Fibroblast of skin of right biceps (primary cell): ENCODE measurements at places on chromosomes 2 and 18.

- DNase-seq = no peak
Measured at GRCh38 chr2:230944757-230945372, 19.8 kb upstream of the GPR55 start.

DNA sequence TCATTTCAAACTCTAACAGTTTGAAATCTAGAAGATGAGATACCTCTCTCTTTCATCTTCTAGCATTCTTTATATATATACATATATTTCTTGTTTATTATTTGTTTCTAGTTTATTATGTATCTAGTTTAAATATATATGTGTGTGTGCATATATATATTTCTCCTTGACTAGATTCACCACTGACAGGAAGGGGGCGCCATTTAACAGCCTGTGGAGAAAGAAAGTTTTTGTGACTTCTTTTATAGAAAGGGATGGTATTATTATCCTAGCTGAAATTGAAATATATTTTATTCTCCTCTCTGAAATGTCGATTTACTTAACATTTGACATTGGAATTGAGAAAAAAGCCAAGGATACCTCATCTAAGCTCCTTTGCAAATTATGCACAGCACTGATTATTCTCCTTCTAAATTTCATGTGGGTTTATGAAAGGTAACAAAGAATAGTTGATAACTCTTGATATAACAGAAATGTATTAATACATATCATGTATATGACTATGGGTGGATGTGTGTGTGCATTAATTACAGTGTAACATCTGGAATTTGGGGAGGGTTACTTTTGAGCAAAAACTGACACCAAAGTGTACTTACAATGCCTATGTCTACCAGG is 160.7 kb upstream of the NT5C1B start:
- peak; percentile 69 for DNase-seq

DNA sequence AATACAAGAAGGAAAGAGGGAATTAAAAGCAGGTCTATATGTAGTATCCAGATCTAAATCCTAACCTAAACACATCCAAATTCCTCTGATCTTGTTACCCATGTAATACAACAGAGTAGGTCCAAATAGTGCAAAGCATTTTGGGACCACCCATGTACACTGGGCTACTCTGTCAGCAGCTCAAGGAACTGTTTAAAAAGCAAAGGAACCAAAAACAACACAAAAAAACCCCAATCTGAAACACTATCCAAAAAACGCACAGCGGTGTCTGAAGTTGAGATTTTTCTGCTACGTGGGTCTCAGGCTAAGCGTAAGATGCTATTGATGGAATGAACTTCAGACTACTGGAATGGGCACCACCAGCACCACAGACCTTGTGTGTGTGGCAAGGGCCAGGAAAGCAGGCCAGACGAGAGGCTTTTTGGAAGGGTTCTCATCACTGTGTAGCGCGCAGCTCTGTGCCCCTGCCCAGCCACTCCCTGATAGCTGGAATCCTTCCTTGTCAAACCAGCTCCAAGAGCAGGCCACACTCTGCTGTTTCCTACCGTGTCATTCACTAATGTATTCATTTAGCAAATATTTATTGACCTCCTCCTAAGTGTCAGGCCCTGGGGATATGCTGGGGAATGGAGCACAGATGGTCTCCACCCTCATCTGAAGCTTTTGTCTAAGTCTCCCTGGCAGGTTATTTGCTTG is 101.4 kb downstream of the COLEC12 start:
- no peak for DNase-seq

GRCh38 chr18:58402247-58402646 is 226.6 kb downstream of the ALPK2 start:
- DNase-seq = peak; percentile 84

DNA sequence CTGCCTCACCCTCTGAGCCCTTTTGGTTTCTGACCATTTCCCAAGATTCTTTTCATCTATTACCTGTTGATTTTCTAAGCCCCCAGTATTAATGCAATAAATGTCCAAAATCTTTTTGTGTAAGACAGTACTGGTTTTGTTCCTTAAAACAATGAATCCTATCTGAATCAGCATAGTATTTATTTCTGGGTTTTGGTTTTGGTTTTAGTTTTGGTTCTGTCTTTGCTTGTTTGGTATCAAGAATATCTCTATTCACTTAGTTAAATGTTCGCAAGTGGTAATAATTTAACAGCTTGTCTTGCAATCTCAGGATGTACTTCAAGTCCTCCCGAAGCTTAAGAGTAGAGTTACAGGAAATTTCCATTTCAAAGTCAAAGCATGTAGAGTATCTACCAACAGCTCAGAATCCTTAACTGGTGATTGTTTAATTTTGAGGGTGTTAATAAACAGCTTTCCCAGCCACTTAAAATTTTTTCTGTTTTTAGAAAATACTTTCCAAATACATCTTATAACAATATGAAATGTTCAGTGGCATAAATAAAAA is 67.7 kb upstream of the NEDD4L start:
- DNase-seq = no peak

- no peak for DNase-seq
Measured at GRCh38 chr2:153644955-153645354, 166.4 kb upstream of the RPRM start.

GRCh38 chr2:224264259-224264658 is 137.6 kb downstream of the FAM124B start:
- DNase-seq = no peak

DNA sequence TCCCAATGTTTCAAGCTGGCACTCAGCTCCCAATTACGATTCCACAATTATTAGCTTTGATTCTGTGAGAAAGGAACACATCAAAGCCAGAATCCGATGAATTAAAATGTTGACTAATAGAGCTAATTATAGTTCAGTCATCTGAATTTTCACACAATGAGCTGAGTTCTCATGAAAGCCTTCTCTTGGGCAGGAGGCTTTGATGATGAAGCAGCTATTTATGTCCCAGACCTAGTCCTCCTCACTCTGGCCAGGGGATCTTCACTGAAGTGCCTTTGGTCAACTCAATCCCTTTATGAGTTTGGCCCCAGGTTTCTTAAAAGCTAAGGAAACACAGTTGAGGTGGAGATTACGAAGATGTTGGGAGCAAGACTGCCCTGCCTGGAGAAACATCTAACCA is 74.7 kb upstream of the PPM1B start:
- DNase-seq = no peak

GRCh38 chr18:58247363-58247834 is 203.4 kb downstream of the NEDD4L start:
- DNase-seq = peak; percentile 28

- DNase-seq = peak; percentile 62
Measured at GRCh38 chr2:96353606-96354101, 18.1 kb downstream of the NCAPH start.

- DNase-seq = peak; percentile 32
Measured at GRCh38 chr2:227482638-227483340, 10.8 kb downstream of the AGFG1 start.

GRCh38 chr18:59005262-59005661 is 134.4 kb upstream of the SEC11C start:
- peak; percentile 87 for DNase-seq

DNA sequence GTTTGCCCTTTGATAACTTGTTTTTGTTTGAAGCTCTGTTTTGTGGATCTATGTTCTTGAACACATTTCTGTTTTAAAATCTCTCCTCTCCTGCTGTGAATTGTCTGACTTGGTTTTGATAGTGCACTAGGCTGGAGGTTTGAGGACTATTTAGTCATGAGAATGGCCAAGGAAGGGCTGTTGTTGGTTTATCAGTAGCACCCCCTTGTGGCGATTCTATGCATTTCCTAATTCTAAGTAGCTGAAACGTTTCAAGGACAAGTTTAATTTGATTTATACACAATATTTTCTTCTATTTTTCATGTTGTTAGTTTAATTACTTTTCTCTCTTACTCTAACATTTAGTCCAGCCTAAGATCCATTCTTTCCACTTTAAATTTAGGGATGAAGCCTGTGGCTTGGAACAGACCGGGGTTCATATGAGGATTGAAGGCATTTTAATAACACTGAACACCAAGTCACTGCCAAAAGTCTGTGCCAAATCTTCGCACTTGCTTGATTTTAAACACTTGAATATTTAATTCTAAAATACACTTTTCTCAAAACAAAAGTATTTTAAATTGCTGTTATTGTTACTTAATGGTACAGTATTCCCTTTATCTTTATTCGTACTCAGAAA is 166.0 kb downstream of the SOCS6 start:
- DNase-seq = peak; percentile 64

DNA sequence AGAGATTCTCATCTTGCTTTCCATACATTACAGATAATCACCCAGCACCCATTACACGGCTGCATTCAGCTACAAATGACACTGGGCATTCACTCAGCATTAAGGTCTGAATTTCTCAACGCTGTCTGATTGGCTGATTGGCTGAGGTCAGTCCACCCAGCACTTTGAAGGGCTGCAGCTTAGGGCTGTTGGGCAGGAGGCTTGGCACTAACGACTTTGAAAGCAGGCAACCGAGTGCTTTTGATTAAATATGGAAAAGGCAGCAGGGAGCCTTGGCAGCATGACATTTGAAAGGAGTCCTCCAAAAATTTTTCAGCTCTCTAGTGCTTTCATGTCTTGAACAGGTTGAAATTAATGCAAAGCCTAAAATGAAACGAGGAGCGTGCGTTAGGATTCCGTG is 253.0 kb downstream of the DCDC2C start:
- DNase-seq = no peak

GRCh38 chr18:9876867-9877654 is 8.7 kb upstream of the TXNDC2 start:
- DNase-seq = peak; percentile 89

DNA sequence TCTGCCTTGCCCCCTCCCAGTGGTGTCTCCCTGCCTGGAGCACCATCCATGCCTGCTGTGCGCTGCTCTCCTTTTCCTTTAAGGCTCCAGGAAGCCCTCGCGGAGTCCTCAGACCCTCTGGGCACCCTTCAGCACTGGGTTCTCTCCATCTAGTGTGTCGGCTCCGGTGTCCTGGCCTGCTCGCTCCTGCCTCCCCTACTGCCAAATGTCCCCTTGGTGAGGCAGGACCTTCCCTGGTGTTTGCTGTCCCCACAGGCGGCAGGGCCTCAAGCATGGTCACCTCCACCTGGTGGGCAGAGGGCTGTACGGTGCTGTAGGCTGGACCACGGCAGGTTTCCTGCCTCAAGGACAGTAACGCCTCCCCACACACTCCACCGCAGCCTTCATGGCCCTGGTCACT is 90.2 kb downstream of the DGKD start:
- DNase-seq = no peak

- no peak for DNase-seq
Measured at GRCh38 chr2:10568736-10569432, 120.8 kb upstream of the ODC1 start.

- DNase-seq = no peak
Measured at GRCh38 chr2:163259489-163259888, 420.9 kb upstream of the KCNH7 start.

- peak; percentile 36 for DNase-seq
Measured at GRCh38 chr18:43620936-43621335, 343.6 kb upstream of the SYT4 start.

DNA sequence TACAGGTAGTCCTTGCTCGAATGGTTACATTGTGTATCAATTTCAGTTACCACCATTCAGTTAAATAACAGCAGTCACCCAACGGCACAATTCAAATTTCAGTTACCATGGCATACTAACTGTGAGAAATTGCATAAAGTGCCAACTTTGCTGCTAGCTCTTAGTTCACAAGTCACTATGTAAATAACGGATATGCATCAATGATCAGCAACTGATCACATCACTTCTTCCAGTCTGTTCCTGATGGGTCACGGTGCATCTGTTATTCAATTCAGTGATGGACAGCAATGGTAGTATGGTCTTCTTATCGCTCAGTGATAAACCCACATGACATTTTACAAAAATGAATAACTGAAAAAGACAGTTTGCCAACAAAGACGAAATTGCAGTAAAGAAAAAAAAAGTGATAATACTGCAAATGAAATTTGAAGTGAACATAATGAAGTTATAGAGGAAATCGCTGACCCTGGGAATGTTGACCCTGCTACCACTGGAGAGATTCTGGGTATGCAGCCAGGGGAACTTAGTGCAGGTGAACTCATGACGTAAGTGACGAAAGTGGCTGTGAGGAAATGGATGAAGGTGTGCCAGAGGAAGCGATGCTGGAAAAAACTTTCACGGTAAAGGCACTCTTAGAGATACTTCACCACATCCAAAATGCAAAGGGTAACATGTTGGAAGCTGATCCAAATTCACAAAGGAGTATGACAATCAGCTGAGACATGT is 25.9 kb upstream of the RAPGEF4 start:
- no peak for DNase-seq

DNA sequence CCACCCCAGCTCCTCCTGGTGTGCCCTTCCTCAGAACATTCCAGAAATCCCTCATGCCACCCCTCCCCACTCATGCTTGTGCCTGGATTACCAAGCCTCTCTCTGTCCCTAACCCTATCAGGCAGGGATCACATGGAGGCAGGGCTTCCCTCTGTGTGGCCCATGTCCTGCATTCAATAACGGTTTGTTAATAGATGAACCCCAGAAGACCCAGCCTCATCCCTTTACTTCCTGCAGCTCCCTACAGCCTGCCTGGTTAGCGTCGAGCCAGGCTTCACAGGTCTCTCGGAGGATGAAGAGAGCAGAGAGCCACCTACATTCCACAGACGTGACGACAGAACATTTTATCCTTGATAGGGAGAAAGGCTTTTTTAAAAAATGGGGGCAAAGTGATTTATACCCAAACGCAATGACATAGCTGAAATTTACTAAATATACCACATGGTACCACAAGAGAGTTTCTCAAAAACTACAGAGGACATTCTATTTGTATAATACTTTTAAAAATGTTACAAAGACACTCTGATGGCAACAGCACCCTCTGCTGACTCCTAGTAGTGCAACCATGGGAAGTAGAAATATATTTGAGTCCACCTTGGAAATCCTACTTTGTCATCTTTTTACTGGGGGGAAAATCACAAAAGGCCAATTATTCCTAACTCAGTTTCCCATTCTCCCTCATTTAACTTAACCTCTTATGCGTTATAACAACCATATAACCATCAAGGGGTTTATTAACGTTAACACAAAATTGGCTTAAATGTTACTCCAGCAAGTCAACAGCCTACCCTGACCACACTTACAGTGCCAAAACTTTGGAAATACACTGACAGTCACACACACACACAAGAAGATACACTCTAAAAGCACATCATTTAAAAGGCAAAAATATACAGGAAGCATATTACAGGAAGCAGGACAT is 30.7 kb downstream of the FBXO15 start:
- peak; percentile 43 for DNase-seq

DNA sequence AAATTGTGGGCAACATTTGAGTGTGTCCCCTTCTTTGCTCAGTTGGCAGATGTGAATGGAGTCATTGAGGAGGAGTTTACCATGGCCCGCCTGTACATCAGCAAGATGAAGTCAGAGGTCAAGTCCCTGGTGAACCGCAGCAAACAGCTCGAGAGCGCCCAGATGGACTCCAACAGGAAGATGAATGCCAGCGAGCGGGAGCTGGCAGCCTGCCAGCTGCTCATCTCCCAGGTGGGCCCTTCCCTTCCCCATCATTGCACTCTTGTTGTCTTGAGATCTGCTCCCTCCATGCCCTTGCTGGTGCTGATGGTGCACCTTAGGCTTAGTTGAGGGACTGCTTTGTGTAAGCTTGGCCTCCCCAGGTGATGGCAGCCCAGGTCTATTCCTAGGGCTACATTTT is 47.5 kb upstream of the LYPD6B start:
- no peak for DNase-seq

GRCh38 chr18:42392416-42392815 is 437.4 kb downstream of the PIK3C3 start:
- DNase-seq = no peak
